ENCODE measurements at places on chromosomes 12 and 14.

GRCh38 chr12:50241178-50241577 is 42.1 kb downstream of the LIMA1 start:
- DNase-seq: no peak

- DNase-seq: no peak
Observed at GRCh38 chr12:95014554-95014953, 11.1 kb upstream of the NDUFA12 start.

DNA sequence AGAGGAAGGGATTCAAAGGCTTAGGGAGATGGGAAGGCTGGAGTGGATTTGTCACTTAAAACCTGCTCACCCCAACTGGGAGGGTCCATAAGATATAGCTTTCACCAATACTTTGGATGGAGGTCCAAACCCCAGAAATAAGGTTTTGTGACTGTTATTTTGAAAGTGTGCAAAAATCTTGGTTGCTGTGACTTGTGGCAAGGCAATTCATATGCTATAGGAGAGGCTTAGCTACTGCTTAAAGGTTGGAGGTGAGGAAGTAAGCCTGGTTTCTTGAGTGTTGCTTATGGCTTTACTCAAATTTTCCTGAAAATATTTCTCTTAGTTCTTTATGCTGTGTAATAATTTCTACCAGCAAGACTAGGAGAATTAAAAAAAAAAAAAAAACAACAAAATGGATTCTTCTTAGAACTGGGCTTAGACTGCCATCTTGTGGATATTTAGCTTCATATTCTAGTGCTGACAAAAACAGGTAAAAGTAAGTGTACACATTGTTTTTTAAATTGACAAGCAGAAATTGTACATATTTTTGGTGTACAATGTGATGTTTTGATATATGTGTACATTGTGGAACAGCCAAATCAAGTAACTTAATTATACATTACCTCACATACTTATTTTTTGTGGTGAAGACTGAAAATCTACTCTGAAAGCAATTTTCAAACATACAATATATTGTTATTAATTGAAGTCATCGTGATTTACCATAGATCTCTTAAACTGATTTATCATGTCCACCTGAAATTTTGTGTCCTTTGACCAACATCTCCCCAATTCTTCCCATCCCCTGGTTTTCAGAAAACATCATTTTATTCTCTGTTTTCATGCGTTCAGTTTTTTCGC is 23.0 kb downstream of the PDE6H start:
- peak; percentile 8 for DNase-seq

GRCh38 chr14:49692193-49692757 is 645 bp upstream of the KLHDC1 start:
- no peak for DNase-seq

DNA sequence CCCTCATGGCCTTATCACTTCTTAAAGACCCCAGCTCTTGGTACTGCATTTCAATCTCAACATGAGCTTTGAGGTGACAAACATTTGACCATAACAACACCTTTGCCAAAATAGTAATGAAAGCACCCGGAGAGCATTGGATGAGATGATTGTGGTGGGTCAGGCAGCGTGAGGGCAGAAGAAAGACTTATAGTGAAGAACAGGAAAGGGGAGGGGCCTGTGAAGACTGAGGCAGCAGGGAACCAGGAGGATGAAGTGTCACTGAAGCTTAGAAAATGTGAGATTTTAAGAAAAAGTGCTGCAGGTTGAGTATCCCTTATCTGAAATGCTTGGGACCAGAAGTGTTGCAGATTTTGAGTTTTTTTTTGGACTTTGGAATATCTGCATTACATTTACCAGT is 86.3 kb downstream of the EMP1 start:
- no peak for DNase-seq

Measured in NCI-H2171 (cell line).